CD14-positive monocyte (primary cell): ENCODE measurements at places on chromosomes 5 and 9.
A peak's percentile ranks its signal among the peaks of the same experiment; 100 is the strongest.

DNA sequence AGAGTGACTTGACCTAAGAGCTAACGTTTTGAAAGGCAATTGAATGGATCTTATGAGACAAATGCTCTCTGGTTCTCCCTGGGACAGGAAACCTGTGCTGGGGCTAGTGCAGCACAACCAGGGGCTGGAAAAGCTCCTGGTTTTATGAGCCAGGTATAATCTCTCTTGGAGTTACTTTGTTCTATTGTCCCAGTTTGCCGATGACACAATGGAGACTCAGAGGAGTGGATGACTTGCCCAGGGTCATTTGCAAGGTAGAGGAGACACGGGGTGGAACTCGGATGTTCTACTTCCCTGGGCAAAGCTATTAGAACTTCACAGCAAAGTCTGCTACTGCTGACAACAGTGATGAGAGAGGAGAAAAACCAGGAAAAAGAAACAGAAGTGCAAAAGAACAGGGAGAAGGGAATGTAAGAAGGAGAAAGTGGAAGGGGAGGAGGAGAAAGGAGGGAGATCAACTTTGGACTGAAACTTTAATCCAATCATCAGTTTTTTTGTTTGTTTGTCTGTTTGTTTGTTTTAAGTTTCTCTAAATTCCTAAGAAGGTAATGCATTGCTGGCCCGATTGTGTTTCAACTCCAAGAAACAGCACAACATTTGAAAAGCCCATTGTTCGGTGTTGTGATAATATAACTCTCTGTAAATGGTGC is 7.4 kb upstream of the GSN start:
- DNase-seq: no peak

GRCh38 chr5:174798551-174798951 is 74.2 kb downstream of the MSX2 start:
- DNase-seq: no peak

DNA sequence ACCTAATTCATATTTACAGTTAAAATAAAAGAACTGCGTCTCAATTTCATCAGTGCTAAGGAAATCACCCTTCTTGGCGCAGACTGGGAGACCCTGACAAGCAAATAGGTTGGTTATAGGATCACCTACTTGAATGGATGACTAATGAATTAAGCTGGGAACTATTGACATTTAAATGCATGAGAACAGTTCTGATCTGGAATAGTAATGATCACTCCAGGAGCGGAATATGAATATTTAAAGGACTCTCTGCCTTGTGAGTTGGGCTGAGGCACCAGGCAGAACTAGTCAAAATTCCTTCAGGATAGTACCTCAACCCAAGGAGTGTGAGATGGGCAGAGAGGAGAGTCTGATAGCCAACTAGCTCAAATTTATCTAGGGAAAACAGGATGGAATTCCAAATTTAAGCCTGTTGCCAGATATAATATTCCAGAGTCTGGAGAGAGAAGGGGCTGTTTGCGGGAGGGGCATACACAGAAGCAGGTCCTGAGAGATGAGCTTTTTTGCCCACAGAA is 364.4 kb downstream of the CSNK1G3 start:
- DNase-seq: no peak

DNA sequence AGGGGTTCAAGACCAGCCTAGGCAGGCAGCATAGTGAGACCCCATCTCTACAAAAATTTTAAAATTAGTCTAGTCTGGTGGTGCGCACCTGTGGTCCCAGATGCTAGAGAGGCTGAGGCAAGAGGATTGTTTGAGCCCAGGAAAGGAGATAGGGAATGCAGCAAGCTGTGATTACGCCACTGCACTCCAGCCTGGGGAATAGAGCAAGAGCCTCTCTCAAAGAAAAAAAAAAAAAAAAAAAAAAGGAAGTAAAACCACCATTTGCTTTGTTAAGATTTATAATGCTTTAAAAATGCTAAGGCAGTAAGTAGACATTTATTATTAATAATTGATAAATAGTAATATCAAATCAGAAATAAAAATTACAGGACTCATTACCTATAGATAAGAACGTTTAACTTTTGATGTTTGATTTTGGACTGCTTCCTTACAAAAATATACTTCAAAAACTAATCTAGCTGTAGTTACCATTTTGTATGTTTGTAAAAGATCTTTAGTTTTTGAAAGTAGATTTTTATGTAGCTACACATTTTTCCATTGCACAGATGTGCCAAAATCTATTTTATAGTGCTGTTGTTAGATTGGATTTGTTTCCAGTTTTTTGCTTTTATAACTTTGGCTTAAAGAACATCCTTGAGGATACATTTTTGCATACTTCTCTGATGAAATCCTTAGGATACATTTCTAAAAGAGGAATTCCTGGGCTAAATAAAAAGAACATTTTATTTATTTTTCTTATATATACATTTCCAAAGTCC is 86.4 kb downstream of the INIP start:
- DNase-seq: peak; percentile 6

GRCh38 chr9:70415041-70415440 is 584 bp upstream of the KLF9 start:
- DNase-seq: no peak

- no peak for DNase-seq
These were observed 49.7 kb downstream of the VAV2 start for GRCh38 chr9:133942206-133942975.

DNA sequence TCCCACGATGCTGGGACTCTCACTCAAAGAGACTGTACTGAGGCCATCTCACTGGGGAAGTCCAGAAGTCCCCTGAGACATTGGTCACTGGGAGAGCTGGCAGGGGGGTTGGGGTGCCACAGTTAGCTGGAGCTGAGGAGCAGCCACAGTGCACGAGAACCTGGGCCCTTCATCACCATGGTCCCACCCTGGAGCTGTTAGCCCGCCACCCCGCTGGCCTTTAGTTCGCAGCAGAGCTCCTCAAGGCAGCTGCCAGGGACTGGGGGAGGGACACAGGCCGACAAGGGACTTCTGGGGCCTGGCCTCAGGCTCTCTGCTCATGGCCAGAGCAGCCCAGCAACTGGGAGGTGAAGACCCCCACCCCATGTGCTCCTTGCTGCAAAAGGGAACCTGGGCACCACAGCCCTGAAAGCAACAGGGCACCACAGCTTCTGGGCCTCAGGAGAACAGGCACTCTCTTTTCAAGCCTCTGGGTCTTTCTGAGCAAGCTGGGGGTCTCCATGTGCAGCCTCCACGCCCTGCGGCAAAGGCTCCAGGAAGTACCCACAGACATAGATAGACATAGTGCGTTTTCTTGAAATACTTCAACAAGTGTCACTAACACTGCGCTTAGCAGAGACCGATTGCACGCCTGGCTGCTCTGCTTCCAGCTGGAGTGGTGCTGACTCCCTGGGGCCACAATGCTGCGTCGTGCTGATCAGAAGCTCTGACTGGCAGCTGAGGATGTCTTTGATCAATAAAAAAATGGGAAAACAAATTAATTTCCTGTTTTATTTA is 46.0 kb downstream of the VAV2 start:
- DNase-seq: peak; percentile 21
